HS-27A (cell line): ENCODE measurements at places on chromosomes 2 and 18.

DNA sequence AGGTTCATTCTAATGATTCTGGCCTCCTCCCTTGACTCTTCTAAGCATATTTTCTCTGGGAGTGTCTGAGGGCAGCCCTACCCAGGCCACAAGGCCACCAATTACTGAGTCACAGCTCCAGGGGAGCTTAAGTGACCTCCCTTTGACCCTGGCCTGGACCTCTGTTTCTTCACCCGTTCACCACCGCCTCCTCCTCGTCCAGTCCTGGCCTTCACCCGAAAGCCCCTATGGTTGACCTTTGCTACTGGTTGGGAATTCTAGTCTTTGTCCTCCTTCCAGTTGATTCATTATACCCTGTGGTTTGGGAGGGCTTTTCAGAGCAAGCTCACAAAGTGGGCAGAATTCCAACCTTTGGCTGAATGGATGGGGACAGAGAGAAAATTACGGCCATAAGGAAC lies 72.6 kb downstream of the NRP2 start:
- DNase-seq: no peak

- DNase-seq: no peak
Measured at GRCh38 chr2:226898897-226899296, 63.0 kb downstream of the RHBDD1 start.

DNA sequence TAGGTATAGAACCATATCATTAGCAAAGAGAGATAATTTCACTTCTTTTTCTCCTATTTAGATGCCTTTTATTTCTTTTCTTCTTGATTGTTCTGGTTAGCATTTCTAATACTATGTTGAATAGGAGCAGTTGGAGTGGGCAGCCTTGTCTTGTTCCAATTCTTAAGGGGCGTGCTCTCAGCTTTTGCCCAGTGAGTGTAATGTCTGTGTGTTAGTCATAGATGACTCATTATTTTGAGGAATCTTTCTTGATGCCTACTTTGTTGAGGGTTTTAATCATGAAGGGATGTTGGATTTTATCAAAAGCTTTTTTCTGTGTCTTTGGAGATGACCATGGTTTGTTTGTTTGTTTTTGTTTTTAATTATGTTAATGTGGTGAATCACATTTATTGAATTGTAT lies 1453.1 kb upstream of the SLC39A10 start:
- no peak for DNase-seq

GRCh38 chr18:13136056-13136903 lies 82.3 kb upstream of the LDLRAD4 start:
- DNase-seq: no peak

- DNase-seq: no peak
Measured at GRCh38 chr2:101360232-101360631, 27.1 kb downstream of the CREG2 start.

DNA sequence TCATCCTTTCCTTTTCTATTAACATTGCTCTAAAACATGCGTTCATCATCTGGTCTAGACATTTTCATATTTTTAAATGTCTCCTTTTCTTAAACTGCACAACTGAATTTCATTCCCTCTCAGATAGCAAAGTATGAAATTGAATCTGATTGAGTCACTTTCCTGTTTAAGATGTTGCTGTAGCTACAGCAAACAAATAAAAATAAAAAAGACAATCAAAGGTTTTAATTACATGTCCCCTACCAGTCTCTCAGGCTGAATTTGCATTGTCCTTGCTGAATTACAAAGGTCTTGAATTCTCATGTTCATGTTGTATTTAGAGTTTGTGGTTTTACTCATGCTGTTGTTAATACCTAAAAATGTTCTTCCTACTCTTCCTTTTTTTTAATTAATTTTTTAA lies 537.9 kb upstream of the LRATD1 start:
- no peak for DNase-seq

GRCh38 chr2:225290757-225291400 lies 108.6 kb upstream of the NYAP2 start:
- no peak for DNase-seq

DNA sequence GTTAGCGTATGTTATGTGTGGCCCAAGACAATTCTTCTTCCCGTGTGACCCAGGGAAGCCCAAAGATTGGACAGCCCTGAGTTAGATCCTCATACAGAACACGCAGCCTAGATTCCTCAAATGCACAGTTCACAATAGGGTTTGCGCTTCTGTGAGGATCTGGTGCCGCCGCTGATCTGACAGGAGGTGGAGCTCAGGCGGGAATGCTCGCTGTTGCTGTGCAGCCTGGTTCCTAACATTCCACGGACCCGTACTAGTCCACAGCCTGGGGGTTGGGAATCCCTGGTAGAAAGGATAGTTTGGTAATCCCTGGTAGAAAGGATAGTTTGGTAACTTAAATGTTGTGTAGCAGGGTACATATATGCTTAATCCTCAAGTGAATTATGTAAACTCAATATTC lies 27.0 kb downstream of the MAPRE3 start:
- no peak for DNase-seq

DNA sequence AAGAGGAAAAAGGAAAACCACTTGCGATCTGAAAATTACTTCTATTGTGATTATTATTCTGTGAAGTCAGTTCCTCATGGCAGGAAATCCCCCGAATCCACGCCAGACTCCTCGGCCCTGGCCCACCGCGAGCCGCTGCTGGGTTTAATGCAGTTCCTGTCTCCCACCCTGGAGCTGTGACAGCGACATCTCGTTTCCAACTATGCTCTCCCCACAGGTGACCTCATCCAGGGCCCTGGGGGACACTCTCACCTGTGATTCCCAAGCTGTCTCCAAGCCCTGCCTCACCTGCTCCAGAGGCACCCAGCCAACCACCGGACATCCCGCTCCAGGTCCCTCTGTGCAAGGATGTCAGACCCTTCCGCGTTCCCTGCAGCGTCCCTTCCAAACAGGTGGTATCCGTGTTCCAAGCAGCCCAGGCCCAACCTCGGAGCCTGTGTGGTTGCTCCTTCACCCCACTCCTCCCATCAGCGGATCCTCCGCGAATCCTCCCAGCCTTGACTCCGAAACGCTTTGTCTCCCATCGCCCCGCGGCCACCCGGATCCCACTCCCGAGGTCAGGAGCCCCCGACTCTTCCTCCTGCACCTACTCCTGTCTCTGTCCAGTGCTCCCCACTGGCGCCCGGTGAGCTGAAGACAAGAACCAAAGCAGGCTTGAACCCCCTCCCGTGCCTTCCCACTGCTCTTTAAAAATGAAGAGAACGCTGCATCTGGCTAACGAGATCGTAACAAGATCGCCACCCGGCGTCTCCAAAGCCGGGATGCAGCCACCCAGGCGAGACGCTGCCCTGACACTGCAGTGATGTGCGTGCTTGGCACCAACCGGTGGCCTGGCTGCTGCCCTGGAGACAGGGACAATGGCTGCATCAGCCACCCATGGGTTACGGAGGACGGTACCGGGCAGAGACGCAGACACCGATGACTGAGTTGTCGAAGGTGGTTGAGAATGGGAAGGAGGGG lies 96.5 kb downstream of the NDUFA10 start:
- no peak for DNase-seq

GRCh38 chr2:69567909-69568300 lies 75.6 kb downstream of the AAK1 start:
- no peak for DNase-seq

DNA sequence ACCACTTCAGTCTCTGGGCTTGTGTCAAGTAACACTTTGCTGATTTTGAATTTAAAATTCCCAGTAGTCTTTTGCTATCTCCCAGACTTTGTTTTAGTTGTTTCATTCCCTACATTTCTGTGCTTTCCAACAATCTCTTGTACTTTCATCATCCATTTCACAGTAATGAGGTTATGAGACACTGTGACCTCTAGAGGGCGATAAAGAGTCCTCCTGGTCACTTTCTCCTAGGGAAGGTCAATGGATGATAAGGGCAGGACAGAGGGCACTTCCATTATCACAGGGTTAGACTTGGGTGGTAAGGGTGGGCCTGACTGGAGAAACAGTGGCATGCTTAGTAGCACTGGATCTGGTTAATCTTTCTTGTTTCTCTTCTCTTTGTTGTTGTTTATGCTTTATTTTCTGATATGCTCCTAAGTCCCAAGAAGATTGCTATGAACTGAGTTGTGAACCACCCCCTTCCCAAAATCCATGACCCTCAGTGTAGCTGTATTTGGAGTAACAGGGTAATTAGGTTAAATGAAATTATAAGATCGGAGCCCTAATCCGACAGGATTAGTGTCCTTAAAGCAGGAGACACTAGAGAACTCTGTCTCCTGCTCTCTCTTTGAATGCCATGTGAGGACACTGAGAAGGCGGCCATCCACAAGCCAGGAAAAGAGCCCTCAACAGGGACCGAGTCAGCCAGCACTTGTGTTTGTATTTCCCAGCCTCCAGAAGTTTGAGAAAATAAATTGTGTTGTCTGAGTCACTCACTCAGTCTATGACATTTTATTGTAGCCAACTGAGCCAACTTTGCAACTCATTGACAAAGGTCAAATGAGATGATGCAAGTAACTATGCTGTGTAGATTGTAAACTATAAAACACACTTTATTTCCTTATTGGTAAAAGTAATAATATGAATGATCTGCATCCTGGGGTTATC lies 779.2 kb downstream of the CNTNAP5 start:
- no peak for DNase-seq
